NCI-H2171 treated with DMSO at 0.1 percent for 48 hours (cell line): ENCODE measurements at places on chromosomes 16 and 17.

- no peak for DNase-seq
Observed at GRCh38 chr17:51135956-51136355, 15.3 kb upstream of the SPAG9 start.

DNA sequence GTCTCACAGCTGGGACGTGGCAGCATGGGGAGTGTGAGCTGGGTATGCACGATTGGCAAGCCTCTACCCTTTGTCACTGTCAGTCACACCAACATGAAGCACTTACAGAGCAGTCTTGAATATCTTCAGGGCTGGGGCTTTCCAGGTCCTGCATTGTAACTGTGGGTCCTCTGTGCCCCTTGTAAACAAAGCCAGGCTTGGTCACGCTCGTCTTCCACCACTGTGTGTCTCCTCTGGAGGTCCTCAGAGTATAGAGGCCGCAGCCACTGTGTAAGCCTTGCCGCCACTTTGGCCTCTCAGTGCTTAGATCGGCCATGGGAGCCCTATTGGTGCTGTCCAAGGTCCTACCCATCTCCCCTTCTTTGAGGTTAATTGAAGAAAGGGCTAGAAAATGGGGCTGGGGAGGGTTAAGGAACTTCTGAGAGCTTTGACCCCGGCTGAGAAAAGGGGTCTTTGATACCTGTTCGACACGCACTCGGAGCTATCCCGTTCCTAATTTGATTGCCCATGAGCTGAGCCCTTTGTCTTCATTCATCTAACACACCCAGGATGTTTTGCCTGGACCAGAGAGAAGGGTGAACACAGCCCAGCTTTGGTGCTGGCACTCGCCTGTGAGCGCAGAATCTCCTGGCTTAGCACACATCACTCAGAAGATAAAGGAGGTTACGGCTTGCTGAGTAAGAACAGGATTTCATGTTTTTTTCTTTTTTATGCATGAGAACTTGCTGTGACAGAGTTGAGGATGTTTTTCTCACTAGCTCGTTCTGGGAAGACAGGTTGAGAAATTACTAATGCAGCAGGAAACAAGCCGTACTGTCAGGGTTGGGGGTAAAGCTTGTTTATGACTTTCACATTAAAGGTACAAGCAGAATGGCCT, 267.9 kb downstream of the CPPED1 start:
- no peak for DNase-seq

DNA sequence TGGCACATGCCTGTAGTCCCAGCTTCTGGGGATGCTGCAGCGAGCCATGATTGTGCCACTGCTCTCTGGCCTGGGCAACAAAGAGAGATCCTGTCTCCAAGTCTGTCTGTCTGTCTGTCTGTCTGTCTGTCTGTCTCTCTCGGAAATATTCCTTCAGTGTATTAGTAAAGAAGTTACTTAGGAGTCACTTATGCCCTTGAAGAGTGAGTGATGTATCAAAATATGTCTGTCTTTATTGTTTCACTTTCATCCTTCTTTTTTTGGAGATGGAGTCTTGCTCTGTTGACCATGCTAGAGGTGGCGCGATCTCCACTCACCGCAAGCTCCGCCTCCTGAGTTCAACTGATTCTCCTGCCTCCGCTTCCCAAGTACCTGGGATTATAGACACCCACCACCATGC, 410.5 kb downstream of the WWOX start:
- no peak for DNase-seq

DNA sequence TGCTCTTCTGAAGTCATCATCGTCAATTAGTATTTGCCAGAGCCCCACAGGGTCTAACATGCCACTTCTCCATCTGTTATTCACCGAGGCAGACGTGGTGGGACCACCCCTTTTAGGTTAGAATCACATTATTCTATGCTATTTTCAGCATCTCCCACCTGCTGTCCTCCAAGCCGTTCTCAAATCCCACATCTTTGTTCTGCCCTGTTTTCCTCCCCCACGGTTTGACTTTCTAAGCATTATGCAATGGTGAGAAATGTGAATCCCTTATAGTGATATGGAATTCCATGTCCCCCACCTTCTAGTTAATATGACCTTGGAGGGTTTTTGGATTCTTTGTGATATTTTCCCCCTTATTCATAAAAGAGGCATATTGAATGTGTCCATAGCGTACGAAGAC, 634.1 kb upstream of the RBFOX1 start:
- DNase-seq = no peak

- no peak for DNase-seq
Observed at GRCh38 chr16:7021653-7022275, 310.9 kb upstream of the RBFOX1 start.

DNA sequence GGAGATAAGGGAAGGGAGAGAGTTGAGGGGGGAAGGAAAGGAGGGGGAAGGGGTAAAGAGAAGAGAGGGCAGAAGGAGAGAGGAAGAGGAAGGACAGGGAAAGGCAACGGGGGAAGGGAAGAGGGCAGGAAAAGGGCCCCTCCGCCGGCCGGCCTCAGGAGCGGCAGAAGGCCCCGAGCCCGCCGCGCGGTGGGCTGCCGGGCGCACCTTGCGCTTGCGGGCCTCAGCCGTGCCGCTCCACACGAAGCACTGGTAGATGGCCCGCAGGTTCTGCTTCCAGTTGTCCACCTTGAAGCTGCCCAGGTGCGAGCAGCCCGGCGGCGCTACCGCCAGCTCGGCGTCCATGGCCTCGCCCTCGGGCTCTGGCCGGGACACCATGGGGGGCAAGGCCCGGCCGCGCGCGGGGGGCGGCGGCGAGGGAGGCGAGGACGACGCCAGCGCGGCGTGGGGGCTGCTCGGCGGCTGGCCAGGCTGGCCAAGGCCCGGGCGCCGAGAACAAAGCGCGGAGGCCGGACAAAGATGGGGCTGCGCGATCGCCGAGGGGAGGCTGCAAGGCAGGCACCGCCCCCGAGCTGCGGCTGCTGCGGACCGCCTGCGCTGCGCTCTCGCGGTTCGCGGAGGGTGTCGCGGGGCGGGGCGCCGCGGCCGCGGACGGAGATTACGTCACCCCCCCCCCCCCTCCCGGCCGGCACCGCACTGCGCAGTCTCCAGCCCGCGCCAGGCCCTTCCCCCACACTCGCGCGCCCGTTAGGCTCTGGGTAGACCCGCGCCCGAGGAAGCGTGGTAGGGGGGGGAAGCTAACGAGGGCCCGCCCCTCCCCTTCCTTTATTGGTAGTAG, at the start of gene USP22:
TSS of gene USP22 (minus strand) at position 554 of the 838 bp plus-strand sequence. CDS start at position 378, 176 bp downstream.
- DNase-seq = no peak

GRCh38 chr17:42568341-42569111, 1.6 kb downstream of the MLX start:
- no peak for DNase-seq

DNA sequence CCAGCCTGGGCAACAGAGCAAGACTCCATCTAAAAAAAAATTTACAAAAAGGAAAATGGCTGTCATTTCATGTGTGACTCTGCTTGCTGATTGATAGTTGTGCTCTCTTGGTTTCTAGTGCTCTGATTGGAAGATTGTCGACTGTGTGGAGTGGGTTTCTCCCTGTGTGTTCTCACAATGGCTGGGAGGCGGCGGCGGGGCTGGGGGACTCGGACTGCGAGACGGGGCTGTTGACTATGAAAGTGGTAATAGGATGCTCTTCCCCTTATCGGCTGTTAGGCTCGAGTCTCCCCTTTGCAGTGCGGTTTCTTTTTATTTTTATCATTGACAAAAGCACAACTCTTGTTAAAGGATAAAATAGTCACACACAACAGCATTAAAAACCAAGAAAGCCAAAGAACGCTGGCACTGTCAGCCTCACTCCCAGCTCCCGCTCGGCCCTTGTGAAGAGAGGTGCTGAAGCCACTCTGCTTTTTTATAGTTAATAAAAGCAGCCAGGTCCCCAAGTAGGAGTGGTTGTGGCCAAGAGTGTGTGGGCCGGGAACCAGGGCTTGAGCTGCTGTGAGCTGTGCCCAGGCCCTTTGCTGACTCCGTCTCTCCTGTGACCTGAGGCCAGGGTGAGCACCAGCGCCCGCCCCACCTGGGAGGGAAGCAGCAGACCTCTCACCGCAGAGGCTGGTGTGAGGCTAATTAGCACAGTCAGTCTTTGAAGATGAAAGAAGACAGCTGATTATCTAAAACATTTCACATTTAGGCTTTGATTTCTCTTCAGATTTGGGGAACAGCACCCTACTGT, 36.5 kb downstream of the TBCD start:
- DNase-seq = no peak

- DNase-seq = no peak
Observed at GRCh38 chr16:27264151-27264550, 4.4 kb downstream of the NSMCE1 start.

DNA sequence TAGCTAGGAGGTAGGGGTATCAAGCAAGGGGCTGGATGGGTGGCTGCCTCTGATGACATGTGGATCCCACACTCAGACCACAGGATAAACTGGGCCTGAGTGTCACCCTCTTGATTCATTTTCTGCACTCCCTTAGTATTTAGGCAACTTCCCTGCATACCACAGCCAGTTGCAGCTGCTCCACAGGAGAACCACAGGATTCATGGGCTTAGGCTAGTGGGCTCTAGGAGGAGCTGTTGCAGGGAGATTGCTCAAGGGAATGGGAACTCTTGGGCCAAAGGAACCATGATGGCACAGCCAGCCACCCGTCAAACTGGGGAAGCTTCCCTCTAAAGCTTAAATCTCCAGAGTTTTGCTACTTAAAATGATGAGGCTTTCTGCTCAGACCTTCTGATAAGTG, 269.7 kb upstream of the ASIC2 start:
- no peak for DNase-seq

GRCh38 chr16:89197033-89197632, 3.2 kb downstream of the SLC22A31 start:
- no peak for DNase-seq

- DNase-seq = no peak
Observed at GRCh38 chr17:67649891-67650290, 67.8 kb upstream of the NOL11 start.

DNA sequence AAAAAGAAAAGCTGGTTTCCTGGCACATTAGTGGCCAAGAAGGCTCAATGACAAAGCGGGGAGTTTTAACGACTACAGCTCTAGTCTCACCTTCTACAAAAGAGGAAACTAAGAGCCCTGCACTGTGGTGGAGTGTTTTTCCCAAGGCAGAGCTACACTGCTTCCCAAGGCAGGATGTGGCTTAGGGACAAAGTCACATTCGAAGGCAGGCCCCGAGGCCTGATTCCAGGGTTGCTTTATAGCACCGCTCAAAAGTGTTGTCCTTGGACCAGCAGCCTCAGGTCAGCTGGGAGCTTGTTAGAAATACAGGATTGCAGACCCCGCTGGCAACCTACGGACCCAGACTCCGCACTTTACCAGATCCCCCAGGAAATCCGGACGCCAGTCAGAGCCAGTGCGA, 23.8 kb downstream of the TMEM92 start:
- DNase-seq = no peak

GRCh38 chr17:50531428-50532025, 1.0 kb upstream of the EPN3 start:
- DNase-seq = peak; percentile 21

DNA sequence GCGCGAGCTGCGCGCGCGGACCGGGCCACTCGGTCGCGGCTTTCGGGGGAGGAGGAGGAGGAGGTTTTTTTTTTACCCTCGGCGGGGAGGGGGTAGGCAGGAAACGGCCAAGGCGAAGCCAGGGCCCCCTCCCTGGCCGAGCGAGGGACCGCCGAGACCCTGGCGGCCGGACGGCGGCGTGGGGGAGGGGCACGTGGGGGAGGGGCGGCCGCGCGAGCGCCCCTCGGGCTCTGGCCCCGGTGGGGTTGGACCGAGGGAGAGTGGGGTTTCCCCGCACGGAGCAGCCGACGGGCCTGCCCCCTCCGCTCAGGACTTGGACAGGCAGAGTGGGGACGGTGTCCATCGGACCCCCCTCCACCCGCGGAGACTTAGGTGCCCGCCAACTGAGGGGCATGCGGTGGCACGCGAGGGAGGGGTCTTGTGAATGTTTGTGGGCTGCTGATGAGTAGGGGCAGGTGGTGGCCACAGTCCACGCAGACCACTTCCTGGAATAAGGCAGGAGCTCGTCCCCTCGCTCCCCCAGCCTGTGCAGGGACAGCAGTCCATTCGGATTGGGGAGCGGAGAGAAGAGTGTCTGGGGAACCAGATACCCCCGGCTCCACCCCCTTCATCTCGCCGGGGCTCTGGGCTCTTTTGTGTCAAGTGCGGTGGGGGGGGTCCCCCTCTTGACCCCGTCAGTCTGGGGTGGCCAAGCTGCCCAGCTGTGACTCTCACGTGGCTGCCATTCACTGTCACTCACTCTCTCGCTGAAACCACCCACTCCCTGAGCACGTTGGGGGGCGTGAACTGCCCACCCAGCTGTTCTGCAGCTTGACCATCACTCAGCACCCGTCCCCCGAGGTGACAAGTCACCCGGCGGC, 3.0 kb upstream of the CHD3 start:
- DNase-seq = peak; percentile 52

DNA sequence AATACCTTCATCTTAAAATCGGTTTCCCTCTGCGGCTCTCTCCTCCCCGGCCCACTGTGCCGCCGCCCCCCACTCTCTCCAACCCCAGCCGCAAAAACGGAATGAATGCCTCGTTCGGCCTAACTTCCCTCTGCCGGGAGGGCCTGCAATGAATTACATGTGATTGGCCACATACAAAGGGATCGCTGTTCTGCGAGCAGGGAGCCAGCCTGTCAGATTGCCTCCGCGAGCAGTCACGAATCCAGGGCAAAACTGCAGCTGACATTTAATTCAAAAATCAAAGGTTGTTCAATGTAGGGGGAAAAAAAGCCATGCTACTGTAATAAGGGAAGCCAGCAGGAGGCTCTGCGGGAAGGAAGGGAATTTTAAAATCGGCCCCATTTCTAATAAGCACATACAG, 84.9 kb downstream of the TBC1D16 start:
- no peak for DNase-seq

DNA sequence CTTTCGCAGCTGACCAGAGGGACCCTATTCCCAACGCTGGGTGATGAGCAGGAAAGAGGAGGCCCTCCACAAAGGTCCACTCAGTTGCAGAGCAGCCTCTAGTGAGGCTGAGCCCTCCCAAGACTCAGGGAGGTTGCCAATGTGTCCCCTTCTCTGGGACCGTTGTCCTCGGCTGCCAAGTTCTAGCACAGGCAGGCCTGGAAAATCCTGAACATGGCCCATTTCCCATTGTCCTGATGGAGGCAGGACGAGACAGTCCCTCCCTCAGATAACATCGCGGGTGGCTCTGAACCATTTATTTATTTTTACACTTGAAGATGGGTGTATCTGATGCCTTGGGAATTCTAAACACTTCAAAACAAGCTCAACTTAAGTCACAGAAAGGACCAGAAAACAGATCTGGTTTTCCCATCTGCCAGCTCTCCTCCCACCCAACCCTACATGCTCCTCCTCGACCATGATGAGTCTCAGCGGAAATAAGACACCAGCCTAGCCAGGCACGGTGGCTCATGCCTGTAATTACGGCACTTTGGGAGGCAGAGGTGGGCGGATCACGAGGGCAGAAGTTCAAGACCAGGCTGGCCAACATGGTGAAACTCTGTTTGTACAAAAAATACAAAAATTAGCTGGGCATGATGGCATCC, 12.8 kb downstream of the CDIP1 start:
- DNase-seq = peak; percentile 33
